ENCODE measurements at places on chromosomes 5 and 9.

GRCh38 chr9:133754187-133754586 is 16.0 kb upstream of the SARDH start:
- DNase-seq = no peak

DNA sequence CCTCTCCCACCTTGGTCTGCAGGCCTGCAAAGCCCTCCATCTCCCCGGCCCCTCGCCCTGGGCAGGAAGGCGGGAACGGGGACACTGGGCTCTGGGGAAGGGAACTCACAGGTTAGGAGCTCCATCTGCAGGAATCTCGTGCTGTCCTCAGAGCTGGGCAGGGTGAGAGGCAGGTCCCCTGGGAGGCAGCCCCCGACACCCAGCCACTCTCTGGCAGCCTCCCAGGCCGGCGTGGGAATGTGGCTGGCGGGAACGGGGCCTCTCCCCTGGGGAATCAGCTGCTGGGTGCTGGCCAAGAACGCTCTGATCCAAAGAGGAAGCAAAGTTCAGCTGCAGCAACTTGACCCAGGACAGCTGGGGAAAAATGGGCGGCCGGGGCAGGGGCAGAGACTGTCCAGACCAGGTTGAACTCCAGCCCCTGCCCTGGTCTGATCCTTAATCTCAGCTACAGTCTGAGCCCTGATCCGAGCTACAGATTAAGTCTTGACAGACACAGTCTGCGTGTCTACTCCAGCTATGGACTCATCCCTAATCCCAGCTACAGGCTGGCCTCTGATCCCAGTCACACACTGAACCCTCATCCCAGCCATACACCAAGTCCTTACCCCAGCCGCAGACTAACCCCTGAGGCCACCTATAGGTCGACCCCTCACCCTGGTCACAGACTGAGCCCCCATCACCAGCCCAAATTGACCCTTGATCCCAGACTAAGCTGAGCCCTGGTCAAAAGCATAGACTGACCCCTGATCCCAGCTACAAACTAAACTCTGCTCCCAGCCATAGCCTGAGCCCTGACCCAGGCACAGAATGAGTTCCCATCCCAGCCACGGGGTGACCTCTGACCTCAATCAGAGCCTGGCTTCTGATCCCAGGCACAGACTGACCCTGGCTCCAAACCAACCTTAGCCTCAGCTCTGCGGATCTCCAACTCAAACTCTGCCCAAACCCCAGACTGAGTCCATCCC is 37.3 kb upstream of the EGFL7 start:
- DNase-seq = no peak

GRCh38 chr9:137178201-137178938 is 6.5 kb upstream of the TMEM210 start:
- DNase-seq = no peak

DNA sequence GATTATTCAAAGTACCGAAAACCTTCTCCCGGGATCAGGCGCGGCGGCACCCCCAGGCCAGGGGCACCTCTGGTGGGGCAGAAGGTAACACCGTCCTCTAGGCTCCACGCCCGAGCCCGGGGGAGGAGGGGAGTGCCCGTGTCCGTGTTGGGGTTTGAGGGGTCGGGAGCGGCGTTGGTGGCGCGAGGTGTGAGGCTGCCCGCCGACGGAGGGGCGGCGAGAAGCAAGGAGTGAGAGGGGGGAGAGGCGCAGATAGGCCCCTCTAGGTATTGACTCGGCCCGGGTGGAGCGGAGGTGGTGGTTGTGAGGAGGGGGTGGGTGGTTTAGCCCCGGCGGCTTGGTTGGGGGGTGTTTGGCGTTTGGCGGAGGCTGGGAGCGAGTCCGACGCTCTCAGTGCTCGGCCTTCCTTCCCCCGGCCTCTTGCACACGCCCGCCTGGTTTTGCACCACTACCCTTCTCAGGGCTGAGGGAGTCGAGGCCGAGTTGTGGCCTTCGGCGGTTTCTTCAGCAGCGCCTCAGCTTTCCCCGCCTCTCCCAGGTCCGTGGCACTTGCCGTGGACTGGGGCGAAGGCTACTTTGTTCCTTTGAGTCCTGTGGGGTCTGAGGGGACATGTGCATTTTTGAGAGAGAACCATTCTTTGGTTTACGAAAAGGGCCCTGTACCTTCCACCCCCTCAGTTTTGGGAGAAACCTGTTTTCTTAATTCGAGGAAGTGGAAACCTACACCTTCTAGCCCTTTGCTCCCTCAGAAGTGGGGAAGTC is 450 bp downstream of the GPBP1 start:
- no peak for DNase-seq

GRCh38 chr5:67957374-67957773 is 258.2 kb upstream of the PIK3R1 start:
- no peak for DNase-seq

DNA sequence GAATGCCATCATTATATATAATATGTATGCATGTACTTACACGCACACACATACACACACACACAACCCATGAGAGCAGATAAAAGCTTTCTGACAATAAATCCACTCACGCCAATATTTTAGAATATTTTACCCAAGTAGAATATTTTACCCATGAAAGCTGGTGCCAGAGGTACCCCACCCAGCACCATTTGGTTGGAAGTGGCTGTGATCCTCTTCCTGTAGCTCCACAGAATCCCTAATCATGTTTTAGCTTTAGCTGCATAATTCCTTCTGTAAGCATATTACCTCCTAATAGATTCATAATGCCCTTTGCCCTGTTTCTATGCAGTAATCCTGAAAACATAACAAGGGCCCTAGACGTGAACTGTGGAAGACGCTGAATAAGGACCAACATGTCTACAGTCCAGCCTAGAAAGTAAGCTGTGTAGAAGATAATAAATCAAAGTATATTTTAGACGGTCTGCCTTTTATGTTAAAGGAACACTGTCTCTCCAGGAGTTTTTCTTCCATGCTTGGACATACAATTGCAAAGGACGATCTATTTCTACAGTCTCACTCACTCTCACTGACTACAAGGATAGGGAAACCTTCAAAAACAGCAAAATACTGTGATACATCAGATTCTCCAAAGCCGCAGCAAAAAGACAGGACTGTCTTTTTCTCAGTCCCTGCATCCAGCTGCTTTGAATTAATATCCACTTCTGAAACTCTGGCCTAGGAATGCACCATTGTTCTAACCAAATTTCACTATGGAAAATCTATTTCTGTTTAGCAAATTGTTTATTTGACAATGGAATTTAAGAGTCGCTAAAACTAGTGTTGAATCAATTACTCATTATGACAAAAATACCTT is 98.2 kb downstream of the USP20 start:
- DNase-seq = no peak

DNA sequence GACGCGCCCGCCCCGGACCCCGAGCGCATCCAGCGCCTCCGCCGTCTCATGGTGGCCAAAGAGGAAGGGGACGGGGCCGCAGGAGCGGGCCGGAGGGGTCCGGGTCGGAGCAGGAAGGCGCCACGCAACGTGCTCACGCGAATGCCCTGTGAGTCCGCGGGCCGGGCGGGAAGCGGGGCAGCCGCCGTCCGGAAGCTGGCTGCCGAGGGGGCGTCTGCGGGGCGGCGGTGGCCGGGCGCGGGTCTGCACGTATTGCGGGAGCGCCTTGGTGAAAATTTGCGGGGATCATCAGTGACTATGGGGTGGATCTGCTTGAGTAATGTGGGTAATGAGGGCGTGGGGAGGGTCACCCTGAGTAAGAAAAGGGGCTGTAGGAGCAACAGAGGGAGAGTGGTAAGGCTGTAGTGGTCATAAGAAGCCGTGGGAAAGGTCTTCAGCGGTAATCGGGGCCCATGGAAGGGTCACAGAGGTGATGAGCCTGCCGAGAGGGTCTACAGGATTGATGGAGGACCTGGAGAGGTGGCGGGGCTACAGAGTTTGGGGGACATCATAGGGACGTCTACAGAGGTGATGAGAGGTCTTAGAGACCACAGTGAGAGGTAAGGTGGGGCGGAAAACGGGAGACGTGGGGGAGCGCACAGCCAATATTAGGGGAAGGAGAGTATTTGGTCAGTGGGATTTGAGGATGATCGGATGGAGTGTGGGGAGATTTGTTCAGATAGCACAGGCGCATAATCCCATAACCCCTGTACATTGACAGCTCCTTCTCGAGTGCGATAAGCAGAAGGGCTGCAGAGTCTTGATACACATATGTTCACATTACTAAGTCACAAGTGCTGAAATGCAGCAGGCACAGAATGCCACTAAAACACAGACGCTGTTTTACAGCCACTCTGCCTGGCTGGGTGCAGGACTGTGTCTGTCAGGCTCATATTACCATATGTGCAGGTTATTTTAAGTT is 819 bp downstream of the LSM11 start:
- DNase-seq = no peak

- no peak for DNase-seq
Measured at GRCh38 chr5:142327111-142327842, 2.5 kb upstream of the SPRY4 start.

GRCh38 chr9:101673642-101674041 is 64.8 kb downstream of the GRIN3A start:
- no peak for DNase-seq

DNA sequence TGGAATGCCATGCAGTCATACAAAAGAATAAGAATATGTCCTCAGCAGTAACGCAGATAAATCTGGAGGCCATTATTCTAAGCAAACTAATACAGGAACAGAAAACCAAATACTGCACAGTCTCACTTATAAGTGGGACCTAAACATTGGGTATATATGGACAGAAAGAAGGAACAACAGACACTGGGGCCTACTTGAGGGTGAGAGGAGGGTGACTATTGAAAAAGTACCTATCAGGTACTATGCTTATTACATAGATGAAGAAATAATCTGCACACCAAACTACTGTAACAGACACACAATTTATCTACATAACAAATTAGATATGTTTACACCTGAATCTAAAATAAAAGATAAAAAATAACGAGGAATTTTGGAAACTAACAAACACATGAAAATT is 38.8 kb downstream of the MEIKIN start:
- no peak for DNase-seq

- DNase-seq = no peak
Measured at GRCh38 chr9:95284162-95285080, 33.1 kb downstream of the FANCC start.

GRCh38 chr9:122008559-122008958 is 84.5 kb downstream of the TTLL11 start:
- DNase-seq = no peak

DNA sequence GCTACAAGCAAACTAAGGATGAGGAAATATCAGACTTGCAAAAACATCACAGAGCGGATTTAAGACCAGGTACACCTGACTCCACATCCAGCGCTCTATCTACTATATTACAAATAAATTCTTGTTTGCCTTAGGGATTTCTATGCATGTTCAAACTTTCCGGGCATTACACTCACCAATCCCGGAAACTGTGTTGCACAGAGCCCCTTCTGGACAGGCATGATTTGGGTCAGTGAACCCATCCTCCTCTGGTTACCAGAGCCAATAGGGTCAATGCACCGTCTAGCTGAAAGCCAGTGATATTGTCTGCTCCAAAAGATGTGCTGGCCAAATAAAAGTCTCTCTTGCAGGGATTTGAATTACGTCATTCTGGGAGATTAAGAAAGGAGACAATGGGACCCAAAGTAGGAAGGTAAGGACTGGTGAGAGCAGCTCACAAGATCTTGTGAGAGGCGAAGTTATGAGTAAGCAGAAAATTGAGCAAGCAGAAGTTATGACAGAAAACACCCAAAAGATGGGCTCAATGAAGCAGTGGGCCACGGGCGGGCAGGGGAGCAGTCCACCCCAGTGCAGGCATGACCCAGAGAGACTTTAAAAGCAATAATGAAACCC is 155.8 kb upstream of the RAI14 start:
- no peak for DNase-seq

DNA sequence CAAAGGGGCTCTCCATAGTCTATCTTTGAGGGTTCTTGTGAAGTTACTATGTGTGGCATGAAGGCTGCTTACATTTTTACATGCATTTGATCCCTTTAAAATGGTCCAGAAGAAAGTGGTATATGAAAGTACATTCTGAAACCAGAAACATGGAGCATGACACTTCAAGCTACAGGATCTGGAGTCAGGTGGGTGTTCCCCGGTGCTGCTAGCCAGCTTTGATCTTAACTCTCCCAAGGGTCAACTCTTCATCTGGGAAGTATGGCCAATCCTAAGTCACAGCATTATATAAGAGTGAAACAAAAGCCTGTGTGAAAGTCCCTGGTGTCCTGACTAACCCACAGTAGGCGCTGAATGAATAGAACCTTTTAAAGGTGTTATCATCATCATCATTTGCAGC is 91.0 kb upstream of the TAS2R1 start:
- DNase-seq = no peak

DNA sequence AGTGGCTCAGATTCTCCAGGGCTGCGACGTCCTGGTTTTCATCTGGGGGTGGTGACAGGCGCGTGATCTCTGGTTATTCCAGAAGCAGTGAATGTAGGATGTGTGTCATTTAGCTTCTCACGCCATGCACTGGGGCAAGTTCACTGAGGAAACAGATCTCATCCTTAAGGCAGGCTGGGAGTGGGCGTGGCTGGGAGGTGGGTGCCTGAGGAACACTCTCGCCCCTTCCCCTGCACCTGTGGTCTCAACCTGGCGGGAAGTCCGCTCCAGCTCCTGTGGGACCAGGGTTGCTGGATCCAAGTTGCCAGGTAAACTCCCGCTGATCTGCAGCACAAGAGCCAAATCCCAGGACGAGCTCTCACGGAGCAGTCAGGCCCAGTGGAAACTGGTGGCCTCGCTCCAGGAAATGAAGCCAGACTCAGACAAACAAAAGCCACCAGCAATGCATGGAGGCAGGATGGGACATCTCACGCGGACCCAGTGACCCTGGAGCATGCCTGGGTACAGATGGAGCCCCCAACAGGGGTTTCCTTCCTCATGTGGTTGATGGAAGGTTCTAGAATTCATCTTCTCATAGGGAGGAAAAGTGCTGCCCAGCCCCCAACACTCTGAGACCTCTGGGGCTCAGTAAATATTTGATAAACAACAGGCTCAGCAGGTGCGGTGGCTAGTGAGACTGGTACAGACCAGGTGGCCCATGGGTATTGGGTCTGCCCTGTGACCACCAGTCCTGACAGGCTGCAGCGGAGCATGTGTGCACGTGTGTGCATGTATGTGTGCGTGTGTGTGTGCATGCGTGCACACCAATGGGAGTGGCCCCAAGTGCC is 16.3 kb upstream of the SLC12A7 start:
- no peak for DNase-seq

DNA sequence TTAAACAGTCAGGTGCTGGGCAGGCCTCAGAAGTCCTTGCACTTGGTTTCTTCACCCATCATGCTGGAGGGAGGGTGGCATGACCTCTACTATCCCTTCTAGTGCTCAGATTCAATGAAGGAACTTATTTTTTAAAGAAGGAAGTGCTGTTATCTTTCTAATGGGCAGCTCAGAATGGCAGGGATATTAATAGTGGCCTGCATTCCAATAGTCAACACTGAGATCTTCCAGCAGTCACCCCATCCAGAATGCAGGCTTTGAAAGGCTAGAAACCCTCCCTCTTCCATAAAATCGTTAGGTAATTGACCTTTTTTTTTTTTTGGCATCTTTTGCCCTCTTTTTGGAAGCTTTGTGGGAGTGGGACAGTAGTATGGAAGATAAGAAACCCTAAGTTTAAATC is 325.0 kb downstream of the ARRDC3 start:
- no peak for DNase-seq

Measured in cerebellar nuclear complex (tissue), 1 donor.